Suprapubic skin (tissue), 4 donors: ENCODE measurements at places on chromosomes 1 and 21. TPM values are rescaled to one million over a fixed set of nuclear protein-coding genes. Genes with fewer than 3 reads are reported as not detected.

DNA sequence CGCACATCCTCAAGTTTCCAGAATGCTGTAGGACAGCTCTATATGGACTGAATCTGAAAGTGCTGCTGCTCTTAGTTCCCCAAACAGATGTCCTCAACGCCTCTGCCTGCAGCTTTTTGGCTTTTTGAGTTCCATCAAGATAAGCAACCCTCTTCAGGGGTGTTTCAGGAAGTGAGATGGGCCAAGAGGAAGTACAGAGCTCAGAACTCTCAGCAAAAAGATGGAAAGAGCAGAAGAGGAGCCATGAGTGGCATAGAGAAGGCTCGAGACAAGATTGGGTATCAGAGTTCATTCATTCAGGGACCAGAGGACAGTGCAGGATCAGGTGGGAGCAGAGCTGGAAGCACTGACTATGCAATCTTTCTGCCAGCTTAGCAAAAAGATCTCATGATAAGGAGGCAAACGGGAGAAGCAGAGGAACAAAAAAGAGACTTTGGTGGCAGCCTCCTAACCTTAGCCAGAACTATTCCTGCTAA lies at the start of the genes ADORA3 and TMIGD3:
Gene ADORA3 (minus strand): TSS at position 49 of the 476 bp plus-strand sequence. CDS start 279 bp downstream, outside the sequence.
Gene TMIGD3 (minus strand): TSS at position 49 of the 476 bp plus-strand sequence. CDS start 279 bp downstream, outside the sequence.
- no peak for DNase-seq

DNA sequence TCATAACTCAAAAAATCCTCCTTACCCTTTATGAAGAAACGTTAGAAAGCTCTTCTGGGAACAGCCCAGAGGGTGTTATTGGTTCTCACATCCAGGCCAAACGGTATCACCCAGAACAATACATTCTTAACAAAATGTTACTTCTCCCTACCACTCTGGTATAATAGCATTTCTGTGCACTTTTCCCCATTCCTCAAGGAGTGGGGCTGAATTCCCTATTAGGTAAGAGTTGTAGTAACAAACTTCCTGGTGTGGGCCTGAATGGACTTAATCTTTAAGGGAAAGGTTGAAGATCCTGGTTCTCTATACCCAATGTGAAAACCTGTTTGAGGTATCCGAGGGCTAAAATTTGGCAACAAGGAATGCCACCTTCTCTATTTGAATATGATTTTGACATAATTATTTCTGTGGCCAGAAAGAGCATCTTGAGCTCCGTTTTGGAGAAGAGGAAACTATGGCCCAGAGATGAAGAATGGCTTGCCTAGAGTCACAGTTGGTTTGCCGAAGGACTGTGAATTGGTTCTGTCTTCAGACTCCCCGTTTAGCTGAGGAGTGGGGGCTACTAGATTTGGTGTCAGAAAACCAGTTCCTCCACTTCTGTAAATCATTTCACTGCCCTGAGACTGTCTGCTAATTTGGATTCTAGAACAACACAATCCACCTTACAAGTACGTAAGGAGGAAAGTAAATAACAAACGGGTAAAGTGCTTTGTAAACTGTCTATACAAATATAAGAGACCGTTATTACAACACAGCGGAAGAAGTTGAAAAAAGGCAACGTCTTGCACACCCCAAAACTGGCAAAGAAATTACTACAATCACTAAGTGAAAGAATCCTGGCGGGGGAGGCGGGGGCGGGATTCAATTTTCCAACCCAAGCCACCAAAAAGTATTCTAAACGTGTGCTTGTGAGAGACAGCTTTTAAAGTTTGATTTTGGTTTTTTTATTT lies 2.3 kb downstream of the ANP32E start:
- peak; percentile 77 for DNase-seq

DNA sequence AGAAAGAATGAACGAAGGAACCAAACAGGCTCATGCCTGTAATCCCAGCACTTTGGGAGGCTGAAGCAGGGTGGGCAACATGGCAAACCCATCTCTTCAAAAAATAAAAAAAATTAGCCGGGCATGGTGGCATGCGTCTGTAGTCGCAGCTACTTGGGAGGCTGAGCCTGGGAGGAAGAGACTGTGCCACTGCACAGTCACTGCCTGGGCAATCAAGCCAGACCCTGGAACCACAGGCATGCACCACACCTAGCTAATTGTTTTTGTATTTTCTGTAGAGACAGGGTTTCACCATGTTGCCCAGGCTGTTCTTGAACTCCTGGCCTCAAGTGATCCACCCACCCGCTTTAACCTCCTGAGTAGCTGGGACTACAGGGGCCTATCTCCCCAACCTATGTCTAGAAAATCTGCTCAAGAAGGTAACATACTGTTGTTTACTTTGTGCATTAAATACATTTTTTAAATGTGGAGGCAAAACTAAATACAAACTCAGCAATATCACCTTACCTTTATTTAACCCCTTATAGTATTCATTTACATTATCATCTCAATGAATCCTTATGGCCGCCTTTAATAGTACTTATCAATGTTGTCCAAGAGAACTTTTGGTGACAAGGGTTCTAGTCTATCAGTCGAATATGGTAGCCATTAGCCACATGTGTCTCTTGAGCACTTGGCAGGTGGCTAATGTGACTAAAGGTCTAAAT lies 2.7 kb downstream of the KHDC4 start:
- DNase-seq: no peak

DNA sequence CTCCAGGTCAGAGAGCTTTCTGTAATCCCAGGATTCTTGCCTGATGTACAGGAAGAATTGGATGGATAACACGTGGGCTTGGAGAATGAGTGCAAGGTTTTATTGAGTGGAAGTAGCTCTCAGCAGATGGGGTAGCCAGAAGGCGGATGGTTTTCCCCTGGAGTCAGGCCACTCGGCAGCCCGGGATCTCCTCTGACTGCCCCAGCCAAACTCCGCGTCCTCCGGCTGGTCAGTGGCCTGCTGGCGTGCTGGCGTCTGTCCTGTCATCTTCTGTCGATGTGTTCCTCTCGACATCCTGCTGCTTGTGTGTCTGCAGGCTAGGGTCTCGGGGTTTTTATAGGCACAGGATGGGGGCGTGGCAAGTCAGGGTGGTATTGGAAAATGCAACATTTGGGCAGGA lies 27.4 kb upstream of the GJA9 start:
- DNase-seq: no peak

HTR1D gene
- not detected for total RNA-seq
